ENCODE measurements at places on chromosomes 7 and 10.
A peak's percentile ranks its signal among the peaks of the same experiment; 100 is the strongest.

DNA sequence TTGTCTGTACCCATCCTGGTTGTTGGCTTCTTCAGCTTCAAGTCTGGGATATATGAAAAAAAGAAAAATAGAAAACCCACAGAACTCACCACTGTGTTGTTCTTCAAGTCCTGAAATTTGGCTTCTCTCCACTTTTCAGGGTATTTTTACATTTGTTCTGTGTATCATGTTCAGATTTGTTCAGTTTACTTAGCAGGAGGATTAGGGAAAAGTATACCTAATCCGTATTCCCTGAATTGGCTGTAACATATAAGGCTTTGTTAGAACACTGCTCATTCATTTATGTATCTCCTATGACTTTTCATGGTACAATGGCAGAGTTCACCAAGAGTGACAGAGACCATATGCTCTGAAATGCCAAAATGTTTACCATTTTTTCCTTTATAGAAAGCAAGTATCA lies 146.9 kb downstream of the PTN start:
- no peak for DNase-seq

- DNase-seq, result no peak
Observed at GRCh38 chr10:132668048-132668394, 117.9 kb downstream of the NKX6-2 start.

- no peak for DNase-seq
Observed at GRCh38 chr10:124375691-124376090, 43.0 kb downstream of the OAT start.

- DNase-seq, result peak; percentile 57
Observed at GRCh38 chr7:104207348-104207730, 474 bp downstream of the ORC5 start.

DNA sequence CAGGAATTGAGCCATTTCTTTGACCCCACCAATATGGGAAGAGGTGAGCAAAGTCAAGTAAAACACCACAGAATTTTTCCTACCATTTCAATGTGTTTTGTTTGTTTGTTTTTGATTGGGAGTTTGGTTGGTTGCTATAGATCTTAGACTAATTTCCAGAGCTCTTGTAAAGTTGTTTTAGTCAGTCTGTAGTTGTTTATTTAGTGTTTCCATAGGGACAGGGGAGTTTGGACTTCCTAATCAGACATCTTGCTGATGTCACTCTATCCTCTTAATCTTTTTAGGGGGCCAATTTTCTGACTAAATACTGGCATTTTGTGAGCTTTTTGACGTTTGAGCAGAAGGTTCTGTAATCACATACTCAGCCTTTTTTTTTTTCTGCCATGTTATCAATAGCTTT lies 266.9 kb downstream of the ABCA13 start:
- DNase-seq, result no peak

DNA sequence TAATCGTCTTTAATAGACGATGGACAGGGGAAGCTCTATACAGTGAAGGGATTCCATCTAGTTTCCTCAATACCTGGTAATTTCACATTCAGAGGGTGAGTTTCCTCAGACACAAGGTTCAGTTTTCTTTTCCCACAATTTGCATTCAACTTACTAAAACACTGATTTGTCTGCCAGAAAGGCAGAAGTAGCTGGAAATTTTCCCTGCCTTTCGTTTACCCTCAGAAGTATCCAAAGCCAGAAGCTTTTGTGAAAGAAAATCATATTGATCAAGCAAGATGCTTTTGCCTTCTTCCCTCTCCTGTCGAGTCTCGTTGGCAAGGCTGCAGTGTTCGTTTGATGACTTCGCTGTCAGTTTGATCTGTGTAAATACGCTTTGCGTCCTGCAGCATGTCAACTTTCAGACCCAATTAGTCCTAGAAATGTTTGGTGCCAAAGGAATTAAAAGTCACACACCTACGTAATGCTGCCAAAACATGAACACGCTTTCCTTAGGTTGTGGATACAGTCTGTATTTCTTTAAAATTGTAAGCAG lies 631.9 kb upstream of the FOXK1 start:
- peak; percentile 69 for DNase-seq

GRCh38 chr7:128410451-128410753 lies 620 bp upstream of the IMPDH1 start:
- no peak for DNase-seq

DNA sequence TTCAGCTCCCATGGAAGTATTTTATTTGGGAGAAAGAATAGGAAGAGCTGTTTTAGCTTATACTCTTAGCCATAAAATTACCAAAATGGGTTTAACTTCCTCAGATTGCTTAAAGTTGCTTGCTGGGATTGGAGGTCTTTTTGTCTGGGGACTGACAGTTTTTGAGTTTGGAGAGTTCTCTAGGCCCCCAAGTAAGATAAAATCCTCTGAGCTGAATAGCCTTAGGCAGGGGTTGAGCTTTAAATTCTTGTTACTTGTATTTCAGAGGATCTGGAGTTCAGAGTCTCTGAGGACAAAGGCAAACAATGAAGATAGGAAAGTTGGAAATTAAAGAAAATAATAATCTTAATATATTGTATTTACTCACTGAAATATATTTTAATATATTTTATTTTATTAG lies 294.4 kb upstream of the DKK1 start:
- no peak for DNase-seq

- no peak for DNase-seq
Observed at GRCh38 chr10:90800232-90800796, 57.5 kb downstream of the HTR7 start.

GRCh38 chr7:156400046-156400445 lies 240.5 kb upstream of the RNF32 start:
- DNase-seq, result no peak

- no peak for DNase-seq
Observed at GRCh38 chr7:142425281-142425680, 167.4 kb upstream of the PRSS58 start.

- no peak for DNase-seq
Observed at GRCh38 chr10:132464256-132465192, 67.5 kb downstream of the PWWP2B start.

DNA sequence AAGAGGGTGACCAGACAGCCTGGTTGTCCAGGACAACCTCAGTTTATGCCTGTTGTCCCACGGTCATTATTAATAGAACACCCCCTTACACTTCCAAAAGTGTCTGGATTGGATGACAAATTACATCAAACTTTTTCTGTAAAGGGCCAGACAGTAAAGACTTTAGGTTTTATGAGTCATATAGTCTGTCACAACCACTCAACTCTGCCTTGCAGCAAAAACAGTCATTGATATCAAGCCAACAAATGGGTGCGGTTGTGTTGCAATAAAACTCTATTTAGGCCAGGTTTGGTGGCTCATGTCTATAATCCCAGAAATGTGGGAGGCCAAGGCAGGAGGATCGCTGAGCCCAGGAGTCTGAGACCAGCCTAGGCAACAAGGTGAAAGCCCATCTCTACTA lies 66.7 kb upstream of the ATP6V0A4 start:
- DNase-seq, result no peak

GRCh38 chr7:55046582-55047342 lies 27.9 kb downstream of the EGFR start:
- DNase-seq, result no peak

DNA sequence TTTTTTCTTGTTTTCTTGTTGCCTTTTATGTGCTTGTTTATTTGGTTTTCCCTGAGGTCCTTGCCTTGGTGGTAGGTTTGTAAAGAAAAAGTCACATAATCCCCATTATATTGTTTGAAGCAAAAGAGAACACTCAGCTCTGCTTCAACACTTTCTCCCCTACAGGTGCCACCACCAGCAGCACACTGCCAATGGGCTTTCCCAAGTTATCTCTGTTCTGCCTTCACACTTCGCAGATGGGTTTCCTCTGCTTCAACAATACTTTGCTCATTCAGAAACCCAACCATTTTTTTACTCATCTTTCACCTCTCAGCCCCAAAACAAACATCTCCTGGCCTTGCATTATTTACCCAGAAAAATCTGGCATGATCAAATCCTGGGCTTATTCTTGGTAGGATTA lies 375.1 kb upstream of the TEX47 start:
- DNase-seq, result no peak

- no peak for DNase-seq
Observed at GRCh38 chr10:55793024-55793423, 568.0 kb downstream of the ZWINT start.

DNA sequence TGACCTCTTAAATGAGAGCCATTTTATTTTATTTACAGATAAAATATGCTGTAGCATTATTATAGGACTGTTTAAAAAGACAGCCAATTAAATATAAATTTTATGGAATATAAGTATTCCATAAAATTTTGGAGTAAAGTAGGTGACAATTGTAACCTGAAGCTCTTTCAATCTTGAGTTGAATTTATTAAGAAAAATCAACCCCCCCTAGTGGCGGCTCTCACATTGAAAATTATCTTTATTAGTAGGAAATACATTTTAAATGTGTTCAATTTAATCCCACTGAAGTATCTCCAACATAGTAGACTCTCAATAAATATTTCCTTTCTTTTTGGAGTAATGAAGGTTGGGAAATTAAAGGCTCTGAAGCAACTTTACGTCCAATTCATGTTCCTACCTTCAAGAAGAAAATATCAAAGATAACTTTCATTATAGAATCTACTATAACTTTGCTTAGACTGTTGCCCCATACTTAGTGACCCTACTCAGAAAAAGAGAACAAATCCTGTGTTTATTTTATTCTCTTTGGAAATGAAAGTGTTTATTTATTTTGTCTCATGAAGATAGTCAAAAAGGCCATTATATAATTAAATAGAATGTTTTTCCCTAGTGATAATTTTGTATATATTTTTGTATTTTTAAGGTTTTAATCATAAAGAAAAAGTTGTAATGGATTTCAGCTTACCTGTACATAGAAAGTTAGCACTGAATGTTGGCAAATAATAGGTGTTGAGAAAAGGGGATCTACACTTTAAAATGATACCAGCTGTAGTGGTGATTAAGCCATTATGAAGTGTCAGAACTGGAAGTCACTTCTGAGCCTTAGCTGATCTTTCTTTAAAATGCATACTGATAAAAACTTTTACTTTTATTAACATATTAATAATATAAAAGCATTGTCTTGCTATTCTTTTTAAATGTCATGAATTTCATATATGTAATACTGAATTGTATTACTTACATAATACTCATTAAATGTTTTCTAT lies 3.3 kb downstream of the AHR start:
- DNase-seq, result peak; percentile 55

GRCh38 chr7:129368389-129368986 lies 65.7 kb upstream of the STRIP2 start:
- no peak for DNase-seq

- DNase-seq, result peak; percentile 34
Observed at GRCh38 chr7:74040101-74040790, 12.3 kb downstream of the ELN start.

GRCh38 chr7:739455-739982 lies 12.4 kb upstream of the PRKAR1B start:
- DNase-seq, result no peak

DNA sequence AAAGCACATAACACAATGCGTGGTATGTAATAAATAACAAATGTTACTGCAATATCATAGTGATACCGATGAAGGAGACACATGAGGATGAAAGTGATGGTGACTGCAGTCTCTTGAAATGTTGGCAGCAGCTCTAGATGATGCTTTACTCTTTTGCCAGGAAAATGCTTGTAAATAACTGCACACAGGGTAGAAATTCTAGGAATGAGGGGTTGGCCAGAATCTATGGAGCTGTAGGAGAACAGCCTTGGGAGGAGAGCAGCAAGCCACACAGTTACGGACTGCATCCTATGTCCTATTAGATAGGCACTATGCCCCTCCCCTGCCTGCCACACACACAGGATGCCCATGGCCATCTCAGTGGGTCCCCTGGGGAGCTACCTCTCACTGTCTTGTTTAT lies 97.6 kb upstream of the GSDME start:
- DNase-seq, result no peak

Measured in NCI-H69 (cell line).